DMS 273 treated with DMSO at 0.1 percent for 48 hours (cell line): ENCODE measurements at places on chromosomes 4 and X.

- no peak for DNase-seq
Measured at GRCh38 chrX:2785538-2785937, 33.7 kb downstream of the XG start.

DNA sequence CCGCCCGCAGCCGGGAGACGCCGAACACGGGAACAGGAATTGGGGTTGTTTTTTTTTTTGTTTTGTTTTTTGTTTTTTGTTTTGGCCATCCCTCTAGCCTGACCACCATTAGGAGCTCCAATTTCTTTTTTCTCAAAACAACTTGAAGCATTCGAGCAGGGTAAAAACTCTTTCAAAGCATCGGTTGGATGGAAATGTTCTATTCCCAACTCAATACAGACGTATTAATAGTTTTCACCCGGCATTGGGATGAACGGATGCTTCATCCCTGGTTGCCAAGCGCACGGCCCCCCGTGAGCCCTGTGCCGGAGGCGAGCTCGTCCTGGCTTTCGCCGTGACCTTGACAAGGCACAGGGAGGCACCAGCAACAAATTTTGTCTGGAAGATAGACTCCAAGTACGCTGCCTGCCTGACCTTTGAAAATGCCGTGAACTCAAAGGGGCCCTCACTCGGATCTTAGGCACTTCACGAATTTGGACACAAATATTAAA, 352 bp upstream of the MAP3K15 start:
- DNase-seq: no peak

DNA sequence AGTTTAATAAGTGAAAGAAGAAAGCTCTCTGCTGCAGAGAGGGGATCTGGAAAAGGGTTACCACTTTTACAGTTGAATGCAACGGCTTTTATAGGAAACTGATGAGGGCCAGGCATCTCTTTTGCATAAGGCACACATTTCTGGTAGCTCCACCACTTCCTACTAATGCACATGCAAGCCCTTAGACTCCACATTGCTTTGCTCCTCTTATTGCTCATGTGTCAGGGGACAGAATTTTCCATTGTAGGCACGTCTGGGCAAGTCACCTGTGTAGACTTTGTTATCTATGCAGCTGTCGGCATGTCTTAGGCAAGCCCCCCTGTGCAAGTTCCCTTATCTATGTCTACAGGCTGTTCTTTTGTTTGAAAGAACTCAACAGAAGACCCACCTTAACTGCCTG, 294.6 kb upstream of the STS start:
- DNase-seq: peak; percentile 2

- no peak for DNase-seq
Measured at GRCh38 chr4:127574643-127575042, 58.1 kb upstream of the INTU start.

GRCh38 chr4:77636902-77637301, 31.3 kb downstream of the CXCL13 start:
- DNase-seq: no peak

GRCh38 chrX:116267511-116268040, 97.0 kb downstream of the AGTR2 start:
- no peak for DNase-seq

GRCh38 chr4:99061048-99061700, 27.4 kb downstream of the ADH5 start:
- DNase-seq: no peak

GRCh38 chrX:9378980-9379696, 85.7 kb upstream of the TBL1X start:
- no peak for DNase-seq

GRCh38 chr4:10704430-10704810, 19.9 kb upstream of the CLNK start:
- peak; percentile 76 for DNase-seq

DNA sequence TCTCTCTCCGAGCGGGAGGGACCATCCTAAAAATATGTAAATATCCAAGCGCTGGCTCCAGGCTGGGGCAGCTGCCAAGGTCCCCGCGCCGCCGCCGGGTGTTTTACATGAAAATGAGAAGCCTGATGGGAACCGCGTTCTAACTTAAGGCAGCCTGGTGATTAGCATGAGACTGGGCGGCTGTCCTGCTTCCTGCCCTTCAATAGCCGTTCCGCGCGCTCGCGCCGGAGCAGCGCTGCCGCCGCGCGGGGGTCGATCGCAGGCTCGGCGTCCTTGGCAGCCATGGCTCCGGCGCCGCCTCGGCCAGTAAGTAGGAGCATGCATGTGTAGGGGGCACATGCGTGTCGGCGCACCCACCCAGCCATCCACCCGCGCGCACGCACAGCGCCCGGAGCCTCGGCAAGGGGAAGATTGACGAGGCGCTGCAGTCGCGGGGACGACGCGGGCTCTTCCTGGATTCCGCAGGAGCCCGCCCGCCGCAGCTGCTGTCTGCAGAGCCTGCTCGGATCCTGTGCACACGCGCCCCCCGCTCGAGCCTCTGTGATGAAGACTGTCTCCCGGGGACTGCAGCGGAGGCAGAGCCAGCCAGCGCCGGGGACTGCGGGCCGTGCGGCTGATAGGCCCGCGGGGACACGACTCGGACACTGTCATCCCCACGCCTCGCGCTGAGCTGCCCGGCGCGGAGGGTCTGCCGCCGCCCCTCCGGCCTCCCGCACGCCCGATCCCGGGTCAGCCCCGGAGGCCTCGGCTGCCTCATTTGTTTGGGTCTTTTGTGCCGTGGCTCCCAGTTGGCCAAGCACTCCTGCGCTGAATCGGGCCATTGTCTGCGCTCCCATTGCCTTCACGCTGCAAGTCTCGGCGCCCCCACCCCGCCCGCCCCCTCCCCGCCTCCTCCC, 734 bp downstream of the STOX2 start:
- DNase-seq: no peak

- no peak for DNase-seq
Measured at GRCh38 chrX:20300822-20301221, 34.1 kb upstream of the RPS6KA3 start.

GRCh38 chr4:81659051-81659450, 187.3 kb upstream of the RASGEF1B start:
- no peak for DNase-seq

DNA sequence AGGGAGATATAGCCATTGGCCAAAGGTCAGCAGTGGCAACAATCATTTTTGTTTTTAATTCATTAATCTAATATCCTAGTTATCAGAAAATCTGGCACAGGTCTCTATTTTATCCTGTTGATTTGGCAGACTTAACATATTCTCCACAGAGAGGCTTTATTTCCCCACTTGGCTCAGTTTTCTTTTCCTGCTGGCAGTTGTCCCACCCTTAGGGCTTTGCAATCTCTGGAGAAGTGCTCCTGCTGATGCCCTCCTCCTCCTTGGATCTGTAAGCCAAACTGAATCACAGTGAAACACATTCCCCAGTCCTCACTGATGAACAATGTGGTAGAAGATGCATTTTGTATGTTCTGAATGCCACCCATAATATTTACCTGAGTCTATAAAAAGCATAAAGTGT, 889.7 kb downstream of the PDHA2 start:
- no peak for DNase-seq

DNA sequence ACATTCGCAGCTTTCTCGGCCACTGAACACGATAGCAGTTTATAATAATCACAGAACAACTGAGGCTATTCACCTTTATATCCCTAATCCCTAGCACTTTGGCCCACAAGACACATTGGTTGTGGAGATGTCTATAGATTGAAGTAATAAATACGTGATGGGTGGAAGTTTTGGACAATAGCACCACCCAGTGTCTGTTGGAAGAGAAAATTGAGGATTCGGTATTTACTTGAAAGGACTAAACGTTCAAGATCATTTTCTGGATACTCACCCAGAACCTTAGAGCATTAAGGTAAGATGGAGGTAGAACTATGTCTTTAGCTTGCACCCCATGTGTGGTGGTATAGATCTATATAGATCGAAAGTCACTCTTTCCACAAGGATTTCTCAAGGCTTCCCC, 787 bp upstream of the TMSB15A start:
- no peak for DNase-seq

DNA sequence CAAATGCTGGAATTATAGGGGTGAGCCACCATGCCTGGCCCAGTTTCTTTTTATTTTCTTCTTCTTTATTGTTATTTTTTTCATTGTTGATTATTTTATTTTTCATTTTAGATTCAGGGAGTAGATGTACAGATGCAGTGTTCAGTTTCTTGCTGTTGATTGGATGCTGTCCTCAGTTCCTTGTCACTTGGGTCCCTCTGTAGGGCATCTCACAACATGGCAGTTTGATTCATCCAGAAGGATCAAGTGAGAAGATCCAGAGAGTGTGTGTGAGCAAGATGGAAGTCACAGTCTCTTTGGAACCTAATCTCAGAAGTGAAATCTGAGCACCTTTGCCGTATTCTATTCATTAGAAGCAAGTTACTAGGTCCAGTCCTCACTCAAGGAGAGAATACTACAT, 20.9 kb downstream of the HMGB3 start:
- DNase-seq: no peak

- no peak for DNase-seq
Measured at GRCh38 chr4:14293582-14293981, 666.1 kb upstream of the BOD1L1 start.

- no peak for DNase-seq
Measured at GRCh38 chr4:11782859-11783258, 354.2 kb upstream of the HS3ST1 start.

DNA sequence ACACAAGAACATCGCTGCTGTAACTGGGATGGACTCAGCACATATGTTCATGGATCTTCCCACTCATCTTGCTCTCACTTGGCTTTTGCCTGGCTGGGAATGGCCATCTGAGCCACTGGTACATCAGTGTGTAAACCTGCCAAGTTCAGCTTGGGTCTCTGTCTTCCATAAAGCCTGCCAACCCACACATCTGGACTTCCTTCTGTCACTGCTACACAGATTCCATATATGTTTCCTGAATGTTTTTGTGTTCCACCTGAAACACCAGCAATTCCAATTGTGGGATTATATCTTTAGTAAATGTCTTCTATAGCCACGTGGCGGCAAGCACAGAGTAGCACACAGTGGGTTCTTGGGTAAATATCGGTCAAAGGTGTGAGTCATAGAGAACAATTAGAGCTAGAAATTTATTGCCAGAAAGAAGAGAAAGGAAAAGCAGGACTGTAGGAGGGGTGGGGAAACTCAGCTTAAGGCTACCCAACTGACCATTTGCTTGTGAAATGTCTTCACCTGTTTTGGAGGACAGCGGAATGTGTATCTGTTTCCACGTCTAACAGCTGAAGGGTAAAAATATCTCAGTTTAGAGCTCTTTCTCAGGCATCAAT, 125.9 kb downstream of the MFAP3L start:
- DNase-seq: no peak

DNA sequence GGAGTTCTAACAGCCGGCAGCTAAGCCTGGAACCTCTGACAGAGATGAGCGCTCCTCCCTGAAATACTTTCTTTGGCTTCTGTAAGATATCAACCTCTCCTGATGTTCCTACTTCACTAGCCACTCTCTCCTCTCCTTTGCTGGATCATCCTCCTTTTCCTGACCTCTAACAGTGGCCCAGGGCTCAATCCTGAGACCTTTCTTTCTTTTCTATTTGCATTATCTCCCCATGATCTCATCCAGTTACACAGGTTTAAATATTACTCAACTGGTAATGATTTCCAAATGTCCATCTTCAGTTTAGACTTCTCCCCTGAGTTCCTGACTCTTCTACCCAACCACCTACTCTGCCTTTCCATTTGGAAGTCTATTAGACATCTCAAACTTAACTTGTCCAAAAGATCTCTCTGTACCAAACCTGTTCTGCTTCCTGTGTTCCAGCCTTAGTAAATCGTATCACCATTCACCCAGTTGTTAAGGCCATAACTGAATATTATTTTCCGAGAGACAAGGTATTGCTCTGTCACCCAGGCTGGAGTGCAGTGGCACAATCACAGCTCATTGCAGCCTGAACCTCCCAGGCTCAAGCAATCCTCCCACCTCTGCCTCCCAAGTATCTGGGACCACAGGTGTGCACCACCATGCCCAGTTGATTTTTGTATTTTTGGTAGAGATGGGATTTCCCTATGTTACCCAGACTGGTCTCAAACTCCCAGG, 41.1 kb downstream of the RFC1 start:
- DNase-seq: no peak

DNA sequence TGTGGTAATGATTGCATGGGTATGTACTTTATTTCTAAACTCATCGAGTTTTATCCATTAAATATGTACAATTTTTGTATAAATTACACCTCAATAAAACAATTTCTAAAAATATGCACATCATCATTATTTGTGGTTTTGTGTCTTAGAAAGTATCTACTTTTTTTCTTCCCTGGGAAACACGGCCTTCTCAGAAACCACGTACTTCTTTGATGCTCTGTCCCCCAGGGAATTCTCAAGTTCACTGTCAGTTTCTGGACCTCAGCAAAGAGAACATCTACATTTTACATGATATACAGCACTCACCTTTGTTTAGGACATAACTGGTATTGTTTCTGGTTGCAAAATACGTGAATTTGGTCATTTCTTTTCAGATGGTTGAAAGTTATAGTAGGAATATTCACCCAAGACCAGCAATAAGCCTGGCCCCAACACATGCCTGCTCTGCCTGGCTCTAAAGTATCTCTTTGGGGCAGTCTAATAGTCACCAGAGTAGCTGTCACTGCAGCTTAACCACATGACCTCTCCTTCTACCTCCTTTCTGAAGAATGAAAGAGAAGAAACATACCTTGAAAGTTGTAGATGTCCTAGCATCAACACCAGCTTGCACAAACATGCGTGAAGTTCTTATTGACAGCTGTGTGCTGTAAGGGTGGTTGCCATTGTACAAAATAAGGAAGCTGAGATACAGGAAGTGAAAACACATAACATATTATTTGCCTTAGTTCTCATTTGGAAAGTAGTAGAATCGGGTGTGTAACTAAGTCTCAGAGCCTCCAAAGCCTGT, 48.4 kb upstream of the SPANXN4 start:
- DNase-seq: no peak
